NCI-H1048 (cell line): ENCODE measurements at places on chromosomes 16 and 17.
A peak's percentile ranks its signal among the peaks of the same experiment; 100 is the strongest.

GRCh38 chr17:74605361-74605760, 13.3 kb upstream of the CD300LD start:
- no peak for DNase-seq

DNA sequence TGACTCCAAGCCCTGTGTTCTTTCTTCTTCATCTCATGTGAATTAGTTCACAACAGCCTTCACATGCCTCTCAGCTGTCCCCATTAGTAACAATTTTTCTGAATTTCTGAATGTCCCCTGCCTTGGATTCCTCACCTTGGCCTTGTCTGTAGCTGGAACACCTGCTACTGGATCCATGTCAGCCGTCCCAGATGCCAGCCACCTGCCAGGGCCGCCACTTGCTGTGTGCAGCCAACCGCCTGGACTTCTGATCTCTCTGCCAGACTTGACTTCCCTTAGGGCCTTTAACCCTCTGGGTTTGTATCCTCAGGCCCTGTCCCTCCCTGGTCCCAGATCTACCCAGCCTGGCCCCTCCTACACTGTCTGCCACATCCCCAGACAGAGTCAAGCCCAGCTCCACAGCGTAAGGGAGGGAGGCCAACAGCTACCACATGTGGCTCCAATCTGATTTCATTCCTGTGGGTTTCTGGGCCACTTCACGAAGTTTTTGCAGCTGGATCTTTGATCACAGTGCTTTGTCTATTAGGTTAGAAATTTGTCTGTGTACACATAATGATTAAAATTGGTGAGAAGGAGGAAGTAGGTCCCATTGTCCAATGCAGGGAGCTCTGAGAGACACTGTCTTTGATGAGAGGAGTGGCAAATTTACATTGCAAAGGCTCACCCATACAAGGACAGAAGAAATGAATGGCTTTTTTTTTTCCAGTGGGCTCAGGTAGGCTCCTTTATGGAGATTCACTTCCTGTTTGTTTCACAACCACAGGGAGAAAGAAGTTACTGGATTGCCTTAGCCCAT, 15.3 kb downstream of the MPP2 start:
- DNase-seq = no peak

DNA sequence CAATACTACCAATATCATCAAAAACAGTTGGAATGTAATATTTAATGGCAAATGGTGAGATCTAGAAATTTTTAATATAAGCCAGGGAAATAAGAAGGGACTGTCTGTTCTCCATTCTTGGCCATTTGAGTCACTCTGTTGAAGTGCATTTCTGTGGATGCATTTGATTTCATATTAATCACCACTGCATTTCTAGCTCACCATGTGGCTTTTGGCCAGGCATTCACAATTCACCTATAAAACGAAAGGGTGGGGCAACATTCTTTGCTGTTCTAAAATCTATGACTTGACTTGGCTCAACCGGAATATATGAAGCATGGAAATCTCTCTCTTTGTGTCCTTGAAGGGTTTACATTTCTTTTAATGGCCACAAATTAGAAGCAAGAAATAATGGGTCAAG, 483.0 kb downstream of the SLC39A11 start:
- no peak for DNase-seq

GRCh38 chr16:12468552-12468951, 335.1 kb downstream of the CPPED1 start:
- DNase-seq = no peak

GRCh38 chr16:11737713-11738112, 4.9 kb downstream of the TXNDC11 start:
- DNase-seq = no peak

- no peak for DNase-seq
Observed at GRCh38 chr17:19363460-19364035, 1.0 kb upstream of the B9D1 start.

DNA sequence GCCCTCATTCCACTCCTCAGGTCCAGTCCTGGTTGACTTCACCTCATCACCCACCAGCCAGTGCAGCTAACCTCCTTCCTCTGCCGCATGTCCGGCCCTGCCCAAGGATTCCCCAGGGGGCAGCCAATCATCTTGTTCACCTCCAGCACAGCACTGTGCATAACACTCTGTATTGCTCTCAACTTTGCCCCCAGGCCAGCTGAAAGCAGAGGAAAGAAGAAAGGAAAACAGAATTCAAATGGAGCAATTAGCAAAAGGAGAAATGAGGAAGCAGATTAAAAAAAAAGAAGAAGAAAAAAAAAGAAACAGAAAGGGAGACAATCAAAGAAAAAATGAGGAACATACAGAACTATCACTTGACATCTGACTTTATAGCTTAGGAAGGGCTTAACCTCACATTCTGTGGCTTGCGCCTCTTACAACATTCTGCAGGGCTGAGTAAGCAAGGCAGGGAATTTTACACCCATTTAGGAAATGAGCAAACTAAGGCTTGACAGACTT, 26.1 kb downstream of the GAS7 start:
- no peak for DNase-seq

DNA sequence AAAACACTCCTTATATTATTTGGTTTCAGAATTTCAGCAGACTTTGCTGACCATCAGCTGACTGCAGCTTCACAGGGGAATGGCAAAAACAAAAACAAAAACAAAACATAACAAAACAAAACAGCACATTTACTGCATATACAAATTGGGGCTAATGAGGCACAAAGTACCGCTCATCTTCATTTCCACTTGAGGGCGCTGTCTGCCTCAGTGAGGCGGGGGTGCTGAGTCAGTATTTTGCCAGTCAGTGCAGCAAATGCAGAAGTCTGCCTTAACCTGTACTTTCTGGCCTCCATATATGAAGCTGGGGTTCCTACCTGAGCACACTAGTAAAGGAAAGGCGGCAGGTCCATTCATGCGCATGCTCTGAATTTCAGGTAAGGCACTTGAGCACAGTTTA, 13.5 kb upstream of the DYNLRB2 start:
- DNase-seq = no peak

DNA sequence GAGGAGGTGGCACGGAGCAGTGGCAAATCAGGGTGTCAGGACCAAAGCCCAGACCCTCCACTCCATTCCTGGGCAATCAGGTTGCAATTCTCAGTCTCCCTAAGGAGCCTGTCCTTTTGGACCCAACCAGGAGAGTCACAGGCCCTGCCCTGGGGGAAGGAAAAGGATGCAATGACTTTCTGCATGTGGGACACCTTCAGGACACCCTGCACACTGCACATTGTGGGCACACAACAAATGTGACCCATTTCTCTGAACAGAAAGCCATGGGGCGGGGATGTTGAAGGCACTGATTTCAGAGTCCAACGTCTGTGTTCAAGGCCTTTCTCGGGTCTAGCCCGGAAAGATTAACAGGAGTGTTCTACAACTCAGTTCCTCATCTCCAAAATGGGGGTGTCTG, 286.2 kb upstream of the FOXF1 start:
- DNase-seq = no peak

GRCh38 chr17:73956595-73957465, 246.6 kb upstream of the RPL38 start:
- DNase-seq = peak; percentile 50

- no peak for DNase-seq
Observed at GRCh38 chr17:6843241-6843880, 11.8 kb upstream of the TEKT1 start.

DNA sequence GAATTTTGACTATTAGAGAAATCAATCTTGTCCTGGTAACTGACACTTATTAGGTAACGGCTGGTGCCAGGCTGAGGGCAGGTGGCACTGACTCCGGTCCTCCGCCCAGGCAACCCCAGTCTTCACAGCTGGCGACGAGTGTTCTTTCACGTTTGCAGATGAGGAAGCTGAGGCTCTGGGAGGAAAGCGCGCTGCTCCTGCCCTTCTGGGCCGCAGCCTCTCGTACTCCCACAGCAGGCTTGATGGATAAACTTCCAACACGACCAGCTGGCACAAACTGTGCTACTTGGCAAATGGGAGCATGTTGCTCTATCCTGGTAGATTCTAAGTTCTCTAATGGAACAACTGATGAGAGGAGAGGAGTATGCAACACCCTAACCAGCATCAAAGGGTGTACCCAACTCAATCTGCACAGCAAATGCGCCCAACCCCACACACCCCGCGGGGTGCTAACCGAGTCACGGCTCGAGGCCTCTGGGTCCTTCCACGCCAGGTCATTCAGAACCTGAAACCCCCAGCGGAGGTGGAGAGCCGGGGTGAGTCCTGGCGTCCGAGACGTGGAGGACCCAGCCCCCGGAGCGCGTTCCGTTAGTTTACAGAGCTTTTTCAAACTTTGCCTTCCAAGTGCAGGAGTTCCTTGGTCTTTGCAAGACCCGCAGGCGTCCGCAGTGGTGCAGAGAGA, 477 bp upstream of the SLC47A1 start:
- DNase-seq = no peak

DNA sequence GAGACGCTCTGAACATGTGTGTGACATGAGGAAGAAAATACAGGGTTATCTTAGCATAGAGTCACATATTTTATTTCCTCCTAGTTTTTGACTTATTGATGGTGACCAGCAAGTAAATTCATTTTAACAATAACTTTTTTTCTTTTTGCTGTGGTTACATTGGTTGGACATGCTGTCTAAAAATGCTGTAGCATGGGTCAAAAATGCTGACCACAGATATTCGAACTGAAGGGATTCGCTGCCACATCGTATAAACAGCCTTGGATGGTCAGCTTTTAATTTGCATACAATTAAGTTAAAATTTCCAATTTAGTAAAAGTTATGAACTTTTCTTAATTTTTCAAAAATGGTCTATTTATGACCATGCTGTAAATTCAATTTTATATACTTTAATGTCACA, 30.5 kb downstream of the RPGRIP1L start:
- DNase-seq = no peak

DNA sequence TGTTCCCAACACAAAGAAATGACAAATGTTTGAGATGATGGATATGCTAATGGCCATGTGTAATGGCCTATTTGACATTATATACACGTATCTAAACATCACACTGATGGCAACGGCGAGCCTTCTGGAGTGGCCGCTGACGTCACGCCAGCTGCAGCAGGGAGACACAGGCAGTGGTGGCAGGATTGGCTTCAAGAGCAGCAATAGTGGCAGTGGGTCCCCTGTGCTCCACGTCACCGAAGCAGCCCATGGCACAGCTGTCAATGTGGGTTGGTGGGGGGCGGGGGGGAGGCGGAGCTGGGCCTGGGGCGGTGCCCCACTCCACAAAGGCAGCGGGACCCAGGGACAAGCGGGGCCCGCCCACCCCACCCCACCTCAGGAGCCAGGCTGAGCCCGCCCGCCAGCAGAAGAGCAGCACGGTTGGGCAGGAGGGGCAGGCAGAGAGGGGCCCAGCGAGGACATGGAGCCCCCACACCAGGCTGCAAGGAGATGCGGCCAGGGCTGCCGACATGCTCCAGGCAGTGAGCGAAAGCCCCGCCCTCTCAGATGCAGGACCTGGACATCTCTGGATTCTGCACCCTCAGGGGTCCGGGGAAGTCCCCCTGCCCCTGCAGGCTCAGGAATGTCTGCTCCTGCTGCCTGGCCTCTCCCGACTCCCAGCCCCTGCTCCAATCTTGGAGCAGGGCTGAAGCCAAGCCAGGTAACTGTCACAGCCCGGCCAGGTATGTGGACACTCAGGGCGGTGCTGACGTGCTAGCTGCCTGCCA, 64.6 kb downstream of the USP32 start:
- no peak for DNase-seq

DNA sequence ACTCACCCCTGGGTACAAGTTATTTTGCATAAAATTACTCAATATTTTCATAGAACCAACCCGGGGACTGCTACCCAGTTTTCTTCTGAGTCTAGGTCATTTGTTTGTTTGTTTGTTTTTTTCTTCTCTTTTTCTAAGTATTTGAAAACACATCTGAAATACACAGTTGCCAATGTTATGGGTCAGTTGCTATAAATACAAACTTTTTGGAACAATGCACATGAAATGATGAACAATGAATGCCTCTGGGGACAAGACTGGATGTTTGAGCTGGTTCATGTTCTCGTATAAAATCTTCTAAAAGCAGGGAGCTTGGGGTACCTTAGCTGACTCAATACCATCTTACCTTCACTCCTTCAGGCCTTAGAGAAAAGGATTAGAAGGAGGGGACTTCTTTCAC, 30.5 kb downstream of the TMEM238L start:
- DNase-seq = no peak

GRCh38 chr17:42313773-42314566, 25.7 kb downstream of the STAT5A start:
- no peak for DNase-seq

DNA sequence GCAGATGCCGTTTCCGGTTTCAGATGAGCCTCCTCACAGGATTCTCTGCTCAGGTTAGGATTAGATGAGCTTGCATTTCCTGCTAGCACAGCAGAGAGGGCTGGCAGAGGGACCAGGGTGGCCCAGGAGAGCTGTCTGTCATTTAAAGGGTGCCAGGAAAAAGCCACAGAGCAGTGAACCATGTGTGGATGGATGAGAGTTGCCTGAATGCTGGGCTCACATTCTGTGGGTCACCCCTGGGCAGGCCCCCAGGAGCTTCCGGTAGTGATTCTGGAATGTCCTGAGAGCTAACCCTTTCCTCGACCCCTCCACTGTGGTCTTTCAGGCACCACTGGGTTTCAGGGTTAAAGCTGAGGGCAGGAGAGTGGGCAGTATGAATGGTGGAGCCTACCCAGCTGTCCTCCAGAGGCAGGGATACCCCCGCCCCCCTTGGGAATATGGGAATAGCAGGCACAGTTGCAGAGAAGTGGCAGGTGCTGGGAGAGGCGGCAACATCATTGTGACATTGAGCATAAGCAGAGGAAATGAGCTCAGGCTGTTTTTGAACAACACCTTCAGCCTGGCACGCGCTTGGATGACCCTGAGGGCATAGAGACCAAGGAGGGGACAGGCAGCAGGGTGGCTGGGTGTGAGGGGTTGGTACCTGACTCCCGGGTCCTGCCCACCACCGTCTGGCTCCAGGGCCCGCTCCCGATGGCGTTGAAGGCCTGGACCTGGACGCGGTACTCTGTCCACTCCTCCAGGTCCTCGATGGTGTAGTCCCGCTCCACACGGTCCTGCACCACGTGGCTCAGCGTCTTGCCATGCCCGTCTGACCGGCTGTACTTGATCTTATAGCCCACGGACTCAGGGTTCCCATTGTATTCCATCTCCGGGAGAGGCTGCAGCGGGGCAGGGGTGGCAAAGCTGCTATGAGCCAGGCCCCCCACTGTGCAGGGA, 83.0 kb upstream of the CDC42EP4 start:
- no peak for DNase-seq

GRCh38 chr17:79871131-79871530, 31.9 kb upstream of the CBX4 start:
- DNase-seq = no peak

DNA sequence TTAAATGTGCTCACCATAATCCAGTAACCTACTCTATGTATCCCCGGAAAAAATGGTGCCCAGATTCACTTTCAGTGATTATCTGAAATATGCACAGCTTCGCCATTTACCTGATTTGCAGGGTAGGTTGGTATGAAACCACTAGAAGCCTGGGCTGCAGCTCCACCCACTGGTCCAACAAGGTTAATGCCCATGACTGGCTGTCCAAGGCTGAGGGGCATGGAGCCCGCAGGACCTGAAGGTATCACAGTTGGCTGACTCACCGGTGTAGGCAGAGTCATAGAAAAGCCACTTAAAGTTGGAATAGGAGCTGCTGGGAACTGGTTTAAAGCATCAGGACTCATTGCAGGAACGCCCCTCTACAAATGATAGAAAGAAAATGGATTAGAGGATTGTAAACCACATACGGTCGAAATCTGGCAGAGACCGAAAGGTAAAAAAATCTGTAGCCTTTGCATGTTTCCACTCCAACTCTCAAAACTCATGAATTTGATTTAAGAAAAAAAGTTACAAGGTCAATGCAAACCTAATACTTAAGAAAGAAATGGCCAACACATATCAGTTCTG, 38.6 kb downstream of the SYNRG start:
- DNase-seq = no peak
